Stimulated activated CD4-positive, alpha-beta T cell treated with anti-CD3 and anti-CD28 coated beads, Interleukin-1b, Interleukin-23, amount 100 ng/mL, for 4 hours (primary cell): ENCODE measurements at places on chromosomes 12 and 14.

- no peak for DNase-seq
Observed at GRCh38 chr12:93925585-93926205, 222.7 kb upstream of the PLXNC1 start.

GRCh38 chr12:127542931-127543330 is 724.0 kb upstream of the TMEM132C start:
- DNase-seq = no peak

GRCh38 chr12:46669720-46670119 is 156.1 kb downstream of the SLC38A4 start:
- DNase-seq = no peak

DNA sequence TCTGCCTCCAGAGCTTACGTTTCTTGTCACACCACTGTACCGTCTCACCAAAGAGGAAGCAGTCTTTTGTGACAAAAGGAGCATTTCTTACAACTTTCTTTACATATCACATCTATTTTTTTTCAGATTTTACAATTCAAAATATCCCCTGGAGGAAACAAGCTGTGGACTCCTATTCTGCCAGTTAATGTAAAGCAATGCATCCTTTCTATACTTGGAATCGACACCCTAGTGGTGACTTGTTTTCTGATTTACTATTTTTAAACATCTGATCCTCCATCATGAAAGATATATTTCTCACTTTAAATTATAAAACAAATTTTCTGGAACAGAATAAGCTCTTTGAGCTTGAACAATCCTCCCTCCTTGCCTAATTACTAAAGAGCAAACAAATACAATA is 34.8 kb downstream of the AICDA start:
- DNase-seq = no peak

DNA sequence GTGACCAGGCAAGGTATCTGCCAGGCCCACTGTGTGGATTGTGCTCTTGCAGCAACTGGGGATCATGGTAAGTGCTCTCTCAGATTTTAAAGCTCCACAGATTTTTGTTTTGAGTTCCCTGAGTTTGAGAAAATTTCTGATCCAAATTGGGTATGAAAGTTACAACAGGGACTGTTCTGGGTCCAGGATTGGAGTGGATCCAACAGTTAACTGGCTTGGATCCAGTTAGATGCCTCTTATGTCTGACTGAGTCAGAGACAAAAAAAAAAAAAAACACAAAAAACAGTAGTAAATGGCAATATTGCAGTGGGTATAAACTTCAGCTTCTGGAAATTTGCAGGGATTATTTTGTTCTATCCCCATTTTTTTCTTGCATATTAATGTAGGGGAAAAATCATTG is 598.8 kb downstream of the C12orf50 start:
- DNase-seq = no peak

DNA sequence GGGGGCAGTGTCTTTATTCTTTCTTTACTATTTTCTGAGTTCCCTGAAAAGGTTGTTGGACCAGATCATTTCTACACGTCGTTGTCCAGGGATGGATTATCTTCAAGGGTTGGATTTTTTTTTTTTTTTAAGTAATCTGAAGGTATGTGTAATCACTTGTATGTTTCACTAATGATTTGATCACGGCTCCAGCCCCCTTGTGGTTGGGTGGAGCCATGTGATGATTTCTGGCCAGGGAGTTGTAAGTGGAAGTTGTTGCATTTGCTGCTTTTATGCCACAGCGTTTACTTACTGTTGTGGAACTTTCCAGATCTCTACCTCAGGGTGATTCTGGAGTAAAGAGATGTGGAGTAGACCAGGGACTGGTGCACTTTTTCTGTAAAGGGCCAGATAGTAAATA is 390.3 kb downstream of the AACS start:
- no peak for DNase-seq

DNA sequence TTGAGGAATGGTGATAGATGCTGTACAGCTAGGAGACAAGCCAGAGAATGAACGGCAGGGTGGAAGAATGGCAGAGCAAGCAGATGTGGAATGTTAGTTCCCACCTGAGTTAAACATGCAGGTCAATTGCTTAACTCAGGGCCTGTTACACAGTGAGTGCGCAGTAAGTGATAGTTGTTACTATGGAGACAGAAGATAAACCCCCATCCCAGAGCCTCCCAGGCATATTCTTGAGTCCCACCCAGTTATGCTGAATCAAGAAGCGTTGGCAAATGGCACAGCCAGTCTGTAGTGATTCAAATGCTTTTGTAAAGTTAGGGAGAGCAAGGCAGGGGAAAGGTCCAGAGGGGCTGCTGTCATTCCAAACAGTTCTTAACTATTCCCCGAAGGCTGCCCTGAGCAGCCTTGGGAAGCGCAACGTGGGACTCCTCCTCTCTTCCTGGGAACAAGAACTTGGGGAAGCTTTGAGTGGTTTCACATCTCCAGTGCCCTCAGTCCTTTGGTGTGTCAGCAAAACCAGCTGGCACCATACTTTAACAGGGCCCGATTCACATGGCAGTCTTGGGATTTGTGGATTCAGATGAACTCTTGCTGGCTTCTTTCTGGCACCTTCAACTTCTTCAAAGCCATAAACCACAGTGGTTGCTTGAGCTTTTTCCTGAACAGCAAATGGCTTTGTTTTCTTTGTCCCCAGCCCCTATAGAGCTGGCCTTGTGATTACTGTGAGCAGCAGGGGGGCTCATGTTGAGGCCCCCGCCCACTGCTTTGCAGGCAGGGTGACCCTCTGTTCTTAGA is 66.4 kb downstream of the PPM1A start:
- no peak for DNase-seq

- no peak for DNase-seq
Observed at GRCh38 chr14:100074431-100075100, 9.3 kb downstream of the EVL start.

- DNase-seq = no peak
Observed at GRCh38 chr12:2083561-2083960, 30.8 kb downstream of the CACNA1C start.

- DNase-seq = no peak
Observed at GRCh38 chr12:15477761-15478160, 155.5 kb downstream of the PTPRO start.

DNA sequence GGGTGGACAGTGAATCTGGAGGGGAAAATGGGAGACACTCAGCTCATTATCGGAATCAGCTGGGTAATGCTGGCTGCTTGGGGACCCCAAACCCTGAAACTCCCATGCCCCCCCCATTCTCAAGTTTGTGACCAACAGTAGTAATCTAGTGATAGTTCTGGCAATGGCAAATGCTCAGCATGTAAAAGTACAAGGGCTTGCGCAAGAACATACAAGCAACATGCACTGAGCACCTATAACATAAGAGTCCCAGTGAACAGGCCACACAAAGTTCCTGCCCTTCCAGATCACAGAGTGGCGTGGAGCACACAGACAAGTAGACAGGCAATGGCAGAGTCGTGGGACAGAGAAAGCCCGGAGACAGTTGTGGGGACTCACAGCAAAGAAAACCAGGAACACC is 407.9 kb downstream of the MED13L start:
- DNase-seq = no peak

- no peak for DNase-seq
Observed at GRCh38 chr12:23862701-23863100, 86.8 kb downstream of the SOX5 start.

- peak; percentile 51 for DNase-seq
Observed at GRCh38 chr12:130747867-130748740, 32.0 kb upstream of the RIMBP2 start.

DNA sequence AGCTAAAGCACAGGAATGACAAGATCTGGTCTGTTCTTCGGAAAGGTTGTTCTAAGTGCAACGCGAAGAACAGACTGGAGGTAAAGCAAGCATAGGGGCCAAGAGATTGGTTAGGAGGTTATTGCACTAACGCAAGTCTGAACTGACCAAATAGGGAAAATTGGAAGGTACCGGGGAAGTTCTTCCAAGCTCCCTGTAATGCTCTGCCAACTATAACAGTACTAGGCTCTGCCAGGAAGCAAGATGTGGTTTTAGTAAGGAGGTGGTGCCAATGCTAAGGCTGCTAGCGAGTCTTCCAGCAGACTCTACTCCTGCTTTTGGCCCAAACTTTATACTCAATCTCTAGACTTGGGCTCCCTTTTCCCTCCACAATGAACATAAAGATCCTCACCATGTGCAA is 138.6 kb downstream of the PAWR start:
- DNase-seq = no peak

DNA sequence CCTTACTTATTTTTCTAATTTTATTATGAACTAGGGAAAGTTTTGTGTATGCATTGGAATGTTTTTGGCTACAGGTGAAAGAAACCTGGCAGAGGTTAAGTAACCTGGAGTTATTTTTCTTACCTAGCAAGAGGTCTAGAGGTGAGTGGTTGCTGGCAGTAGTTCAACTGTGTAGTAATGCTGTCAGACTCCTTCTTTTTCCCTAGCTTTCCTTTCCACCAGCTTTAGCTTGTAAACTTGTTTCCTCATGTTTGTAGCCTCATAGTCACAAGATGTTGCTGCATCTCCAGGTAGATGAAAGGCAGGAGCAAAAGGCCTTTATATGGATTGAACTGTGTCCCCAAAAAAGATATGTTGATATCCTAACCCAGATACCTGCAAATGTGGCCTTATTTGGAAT is 105.1 kb upstream of the AMIGO2 start:
- DNase-seq = no peak

GRCh38 chr12:105804591-105805265 is 334.0 kb downstream of the NUAK1 start:
- DNase-seq = no peak

- no peak for DNase-seq
Observed at GRCh38 chr14:23532658-23533057, 18.9 kb downstream of the ZFHX2 start.

- DNase-seq = no peak
Observed at GRCh38 chr14:97074856-97075255, 277.7 kb downstream of the VRK1 start.

GRCh38 chr12:98419795-98420404 is 95.5 kb upstream of the TMPO start:
- DNase-seq = no peak

GRCh38 chr12:13428538-13429265 is 232.2 kb downstream of the EMP1 start:
- no peak for DNase-seq

DNA sequence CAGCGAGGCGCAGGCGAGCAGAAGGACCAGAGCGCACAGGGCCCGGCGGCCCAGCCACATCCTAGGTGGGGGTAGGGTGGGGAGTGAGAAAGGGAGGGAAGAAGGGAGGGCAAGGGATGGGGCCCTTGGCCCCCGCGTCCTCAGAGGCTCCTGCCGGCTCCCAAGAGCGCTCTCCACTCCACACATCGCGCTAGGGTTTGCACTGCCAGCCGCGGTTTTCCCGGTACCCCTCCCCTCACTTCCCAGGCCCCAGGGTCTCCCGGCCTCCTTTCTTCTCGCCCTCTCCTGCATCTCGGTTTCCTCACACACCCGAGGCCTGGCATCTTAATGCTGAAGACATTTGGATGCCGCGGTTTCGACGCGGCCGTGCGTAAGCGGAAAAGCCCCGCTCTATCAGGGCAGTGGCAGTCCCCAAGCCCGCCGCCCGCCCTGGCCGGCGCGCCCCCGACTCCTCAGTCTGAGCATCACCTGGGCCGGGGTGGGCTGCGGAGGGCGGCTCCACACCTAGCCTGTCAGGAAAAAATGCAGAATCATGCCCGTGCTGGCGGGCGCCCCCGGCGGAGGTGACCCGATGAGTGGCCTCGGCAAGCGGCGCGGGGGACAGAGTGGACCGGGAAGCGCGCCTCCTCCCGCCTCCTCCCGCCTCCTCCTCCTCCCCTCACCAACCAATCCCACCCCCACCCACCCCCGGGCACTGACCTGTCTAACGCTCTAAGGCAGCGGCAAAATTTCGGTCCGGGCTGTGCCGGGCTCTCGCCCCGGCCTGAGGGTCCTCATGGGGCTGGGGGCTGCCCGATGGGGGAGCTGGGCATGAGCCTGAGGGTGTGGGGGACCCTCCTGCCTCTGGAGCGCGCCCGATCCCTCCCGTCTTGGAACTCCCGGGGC is 686 bp downstream of the B4GALNT1 start:
- DNase-seq = no peak

GRCh38 chr14:89356496-89356895 is 60.5 kb downstream of the FOXN3 start:
- no peak for DNase-seq

DNA sequence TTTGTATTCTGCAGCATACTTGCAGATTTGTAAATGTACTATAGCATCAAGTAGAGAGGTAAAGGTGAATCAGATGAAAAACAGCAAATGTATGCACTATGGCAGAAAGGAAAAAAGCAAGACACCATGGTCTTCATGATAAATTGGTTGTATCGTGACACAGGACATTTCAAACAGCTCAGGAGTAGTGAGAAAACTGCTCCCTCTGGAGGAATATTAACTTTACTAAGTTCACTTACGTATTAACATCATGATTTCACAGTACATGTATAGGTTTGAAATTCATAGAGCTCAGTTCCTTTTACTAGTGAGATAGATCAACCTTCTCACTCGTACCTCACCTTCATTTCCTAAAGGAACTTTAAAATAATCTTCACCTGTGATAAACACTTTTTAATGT is 6.5 kb downstream of the MBIP start:
- no peak for DNase-seq

GRCh38 chr14:67584978-67585377 is 15.1 kb downstream of the PIGH start:
- no peak for DNase-seq

DNA sequence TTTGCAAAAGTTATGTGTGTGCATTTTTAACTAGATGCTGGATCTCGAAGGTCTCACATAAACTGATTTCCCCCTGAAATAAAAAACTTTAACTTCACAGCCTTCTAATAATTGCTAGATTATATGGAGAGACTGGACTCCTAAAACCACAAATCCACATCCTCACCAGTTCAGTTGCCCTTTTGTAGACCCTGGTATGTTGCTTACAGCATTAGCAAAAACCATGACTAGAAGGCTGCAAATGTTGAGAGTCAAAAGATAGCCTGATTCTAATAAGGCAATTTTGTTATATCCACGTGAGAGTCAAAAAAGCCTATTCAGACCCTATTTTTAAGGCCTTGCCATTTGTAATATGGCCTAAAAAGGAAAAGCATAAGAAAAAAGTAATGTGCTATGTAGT is 37.4 kb downstream of the RASSF8 start:
- no peak for DNase-seq

GRCh38 chr14:22097586-22098292 is 424.1 kb upstream of the OR4E1 start:
- DNase-seq = no peak

- no peak for DNase-seq
Observed at GRCh38 chr14:23933108-23933741, 20.3 kb upstream of the DHRS4 start.

- DNase-seq = no peak
Observed at GRCh38 chr12:127711108-127711507, 555.9 kb upstream of the TMEM132C start.

DNA sequence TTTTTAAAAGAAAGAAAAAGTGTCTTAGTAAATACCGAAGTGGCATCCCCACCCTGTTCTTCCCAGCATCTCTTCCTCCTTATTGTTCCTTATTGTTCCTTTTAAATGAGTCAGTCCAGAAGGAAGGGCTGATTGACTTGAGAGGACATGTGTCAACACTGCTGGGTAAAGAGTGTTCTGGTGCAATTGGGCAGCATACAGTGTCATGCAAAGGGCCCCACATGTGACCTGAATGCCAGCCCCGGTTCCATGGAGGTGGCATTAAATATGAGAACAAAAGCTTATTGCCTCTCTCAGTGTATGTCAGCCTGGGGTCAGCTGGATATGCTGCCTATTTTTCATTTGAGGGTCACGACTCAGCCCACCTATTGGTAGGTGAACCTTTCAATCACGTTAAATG is 58.9 kb upstream of the RIC8B start:
- no peak for DNase-seq

- no peak for DNase-seq
Observed at GRCh38 chr12:3004655-3005565, 45.7 kb downstream of the TEAD4 start.
